Hepatocyte (in vitro differentiated cells): ENCODE measurements at places on chromosomes 11 and 22.

DNA sequence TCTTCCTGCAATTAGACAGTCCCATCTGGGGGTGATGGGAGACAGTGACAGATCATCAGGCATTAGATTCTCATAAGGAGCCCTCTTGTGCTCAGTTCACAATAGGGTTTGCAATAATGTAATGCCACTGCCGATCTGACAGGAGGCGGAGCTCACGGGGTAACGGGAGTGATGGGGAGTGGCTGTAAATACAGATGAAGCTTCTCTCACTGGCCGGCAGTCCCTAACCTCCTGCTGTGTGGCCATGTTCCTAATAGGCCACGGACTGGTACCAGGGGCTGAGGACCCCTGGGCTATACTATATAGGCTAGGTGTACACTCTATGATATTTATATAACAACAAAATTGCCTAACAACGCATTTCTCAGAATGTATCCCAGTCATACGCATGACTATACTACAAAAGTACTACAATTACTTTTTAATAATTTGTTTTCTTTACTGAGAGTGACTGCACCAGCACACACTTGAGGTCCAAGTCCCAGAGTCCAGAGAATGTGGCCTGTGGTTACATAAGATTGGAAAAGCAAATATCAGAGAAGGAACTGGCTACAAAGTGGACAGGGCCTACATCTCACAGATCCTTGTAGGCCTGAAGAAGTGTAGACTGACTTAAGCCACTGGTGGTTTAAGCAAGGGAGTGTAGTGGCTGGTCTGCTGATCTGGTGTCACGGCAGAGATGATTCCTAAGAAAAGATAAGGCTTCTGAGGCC is 200.0 kb downstream of the LARGE1 start:
- no peaks in the 10 kb centered on the region for H3K4me1 ChIP-seq
- H3K27ac ChIP-seq = peak overlapping the region; percentile 33
- peak; percentile 20 for DNase-seq
- H3K27me3 ChIP-seq = no peaks in the 10 kb centered on the region
- H3K36me3 ChIP-seq = no peaks in the 10 kb centered on the region

DNA sequence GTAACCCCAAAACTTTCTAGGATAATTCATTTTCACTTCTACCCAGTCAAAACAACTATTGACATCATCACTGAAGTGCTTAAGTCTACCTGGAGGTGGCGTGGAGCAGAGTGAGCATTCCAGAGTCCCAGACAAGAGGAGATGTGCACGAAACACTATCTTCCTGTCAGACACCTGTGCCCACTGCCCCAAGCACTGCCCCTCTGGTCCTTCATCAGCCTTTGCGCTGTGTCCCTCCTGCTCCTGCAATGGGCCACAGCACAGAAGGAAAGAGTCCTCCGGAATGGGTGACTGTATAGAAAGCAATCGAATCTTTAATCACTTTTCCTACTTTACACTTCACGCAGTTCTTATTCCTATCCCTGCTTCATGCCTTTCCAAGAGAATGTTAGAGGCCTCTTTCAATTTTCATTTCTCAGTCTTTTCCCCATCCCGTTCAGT is 512 bp upstream of the GRIA4 start:
- H3K27ac ChIP-seq = no peak overlapping the region
- DNase-seq = peak; percentile 50
- H3K4me1 ChIP-seq = peaks cover 20% of the 10 kb centered on the region
- H3K27me3 ChIP-seq = peaks cover 55% of the 10 kb centered on the region
- H3K4me3 ChIP-seq = no peak overlapping the region

DNA sequence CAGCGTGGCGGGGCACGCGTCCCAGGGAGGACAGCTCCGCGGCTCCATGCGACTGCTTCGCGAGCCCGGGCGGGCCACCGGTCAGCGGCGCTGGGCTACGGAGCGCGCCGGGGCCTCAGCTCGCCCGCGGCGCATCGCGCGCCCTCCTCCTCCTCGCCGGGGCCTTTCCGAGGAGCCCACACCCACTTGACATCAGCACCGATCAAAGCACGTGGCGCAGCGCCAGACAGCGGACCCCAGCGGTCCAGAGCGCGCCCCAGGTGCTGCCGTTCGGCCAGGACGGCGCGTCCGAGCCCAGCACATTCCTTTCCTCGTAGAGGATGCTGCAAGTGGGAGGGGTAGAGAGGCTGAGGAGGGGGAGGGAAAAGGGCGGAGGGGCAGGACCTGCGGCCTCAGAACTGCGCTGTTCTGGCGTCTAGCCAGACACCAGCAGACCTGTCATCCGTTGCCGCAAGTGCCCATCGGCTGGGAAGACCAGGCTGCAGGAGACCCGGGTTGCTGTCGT is 88.6 kb downstream of the PLEKHA7 start:
- H3K27ac ChIP-seq = peak overlapping the region; percentile 96
- H3K27me3 ChIP-seq = peaks cover 9% of the 10 kb centered on the region
- H3K36me3 ChIP-seq = no peaks in the 10 kb centered on the region

- peak; percentile 95 for DNase-seq
- H3K4me1 ChIP-seq = peaks cover 57% of the 10 kb centered on the region
- no peaks in the 10 kb centered on the region for H3K27me3 ChIP-seq
- peak within 1 kb of the TSS; percentile 99 for H3K27ac ChIP-seq
- peak within 1 kb of the TSS; percentile 73 for H3K4me3 ChIP-seq
Observed at GRCh38 chr11:65386307-65387140, at the start of gene FRMD8. TSS of gene FRMD8 (plus strand) at chr11:65386637. CDS start at chr11:65387037, 400 bp downstream.

DNA sequence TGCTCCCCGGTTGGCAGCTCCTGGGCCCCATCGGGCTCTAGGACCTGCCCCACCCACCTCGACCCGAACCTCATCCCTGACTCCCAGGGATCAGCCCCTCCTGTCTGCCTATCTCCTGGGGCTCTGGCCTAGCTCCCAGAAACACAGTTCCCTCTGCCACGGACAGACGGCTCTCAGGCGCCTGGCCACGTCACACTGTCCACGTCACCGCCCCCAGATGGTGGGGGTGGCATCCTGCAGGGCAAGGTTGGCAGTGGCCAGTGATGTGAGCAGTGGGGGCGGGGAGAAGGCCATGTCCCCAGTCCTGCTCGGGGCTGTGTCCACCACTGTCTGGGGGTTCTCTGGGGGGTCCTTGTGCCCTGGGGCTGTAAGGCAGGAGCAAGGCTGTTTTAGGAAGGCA is 29.2 kb downstream of the SYT7 start:
- peaks cover 19% of the 10 kb centered on the region for H3K4me1 ChIP-seq
- no peak for DNase-seq
- no peaks in the 10 kb centered on the region for H3K36me3 ChIP-seq
- peaks cover 21% of the 10 kb centered on the region for H3K27me3 ChIP-seq

DNA sequence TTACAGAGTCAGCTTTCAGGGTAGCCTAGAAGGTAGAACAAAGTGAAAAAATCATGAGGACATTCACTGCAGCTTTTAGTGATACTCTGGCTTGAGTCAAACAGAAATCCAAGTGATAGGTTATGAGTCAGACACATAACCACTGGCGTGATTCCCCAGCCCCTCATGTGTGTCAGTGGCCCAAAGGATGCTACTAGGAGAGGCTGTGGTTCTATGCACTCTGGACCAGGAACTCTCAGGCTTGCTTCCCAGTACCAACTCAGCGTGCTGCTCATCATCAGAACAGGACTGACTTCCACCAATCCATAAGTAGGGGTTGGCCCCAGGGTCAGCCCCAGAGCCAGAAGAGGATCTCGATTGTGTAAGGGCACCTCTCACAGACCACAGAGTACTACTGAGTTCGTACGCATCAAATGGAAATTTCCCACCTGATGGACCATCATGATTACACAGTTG is 116.8 kb downstream of the MED15 start:
- no peaks in the 10 kb centered on the region for H3K36me3 ChIP-seq
- no peaks in the 10 kb centered on the region for H3K27me3 ChIP-seq
- no peak for DNase-seq
- no peak overlapping the region for H3K4me3 ChIP-seq

DNA sequence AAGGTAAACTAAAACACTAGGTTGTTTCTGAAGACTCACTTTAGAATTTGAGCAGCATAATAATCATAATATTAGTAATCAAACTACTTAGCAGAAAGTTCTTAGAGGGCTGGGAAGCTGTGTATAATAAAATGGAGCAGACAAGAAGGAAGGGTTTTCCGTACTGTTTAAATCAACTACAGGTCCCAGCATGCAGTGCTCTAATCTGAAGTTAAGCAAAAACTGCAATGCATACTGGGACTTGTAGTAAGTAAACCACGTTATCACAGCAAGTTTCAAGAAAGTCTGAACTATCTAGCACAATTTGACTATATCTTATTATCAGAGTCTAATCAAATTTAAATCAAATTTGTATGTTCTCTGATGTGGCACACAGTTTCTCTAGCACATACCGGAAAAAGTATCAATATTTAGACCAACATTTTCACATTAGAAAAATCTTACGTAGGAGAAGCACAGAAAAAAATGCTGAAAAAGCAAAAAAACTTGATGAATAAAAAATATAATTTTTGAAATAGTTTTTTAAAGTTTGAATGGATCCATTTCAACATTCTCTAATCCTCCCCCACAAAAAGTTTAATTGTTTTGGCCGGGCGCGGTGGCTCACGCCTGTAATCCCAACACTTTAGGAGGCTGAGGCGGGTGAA is 8.2 kb downstream of the PHF21A start:
- no peaks in the 10 kb centered on the region for H3K36me3 ChIP-seq
- H3K4me3 ChIP-seq = no peak overlapping the region
- no peaks in the 10 kb centered on the region for H3K27me3 ChIP-seq
- no peak overlapping the region for H3K27ac ChIP-seq
- peak; percentile 72 for DNase-seq

- H3K27me3 ChIP-seq = no peaks in the 10 kb centered on the region
- no peaks in the 10 kb centered on the region for H3K36me3 ChIP-seq
- H3K4me1 ChIP-seq = no peaks in the 10 kb centered on the region
Observed at GRCh38 chr11:27248576-27249509, 114.2 kb downstream of the CCDC34 start.

DNA sequence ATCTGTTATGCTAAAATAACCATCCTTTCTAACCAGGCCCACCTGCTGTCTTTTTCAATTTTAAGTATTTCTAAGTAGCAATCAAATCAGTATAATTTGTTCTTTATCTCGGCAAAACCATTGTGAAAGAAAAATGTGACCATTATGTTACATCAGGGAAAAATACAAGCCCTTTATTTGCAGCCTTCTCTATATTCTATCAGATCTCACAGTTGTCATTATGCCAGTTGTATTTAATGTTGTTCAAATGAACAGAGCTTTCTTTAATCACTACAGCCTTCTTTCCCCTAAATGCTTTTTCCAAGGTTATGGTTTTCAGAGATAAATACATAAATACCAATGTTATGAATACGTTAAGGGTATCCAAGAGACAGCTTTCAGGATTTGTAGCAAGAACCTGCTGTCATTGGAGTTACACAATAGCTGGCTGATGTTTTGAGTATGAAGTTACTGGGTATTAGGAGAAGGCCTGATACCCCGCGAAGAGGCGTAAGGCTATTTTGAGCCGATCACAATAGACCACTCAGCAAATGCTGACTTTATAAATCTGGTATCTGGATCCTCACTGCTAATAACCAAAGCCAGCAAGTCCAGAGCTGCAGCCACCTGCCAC is 406.3 kb downstream of the CADM1 start:
- H3K4me1 ChIP-seq = no peaks in the 10 kb centered on the region
- no peak for DNase-seq
- no peak overlapping the region for H3K4me3 ChIP-seq
- no peaks in the 10 kb centered on the region for H3K36me3 ChIP-seq
- H3K27me3 ChIP-seq = no peaks in the 10 kb centered on the region

- no peak overlapping the region for H3K27ac ChIP-seq
- DNase-seq = no peak
- no peaks in the 10 kb centered on the region for H3K27me3 ChIP-seq
- H3K36me3 ChIP-seq = no peaks in the 10 kb centered on the region
Observed at GRCh38 chr22:46011627-46012181, 34.7 kb upstream of the WNT7B start.
